ENCODE measurements at places on chromosomes 12 and 14.

GRCh38 chr12:4084573-4084972 lies 189.0 kb upstream of the CCND2 start:
- DNase-seq = no peak

DNA sequence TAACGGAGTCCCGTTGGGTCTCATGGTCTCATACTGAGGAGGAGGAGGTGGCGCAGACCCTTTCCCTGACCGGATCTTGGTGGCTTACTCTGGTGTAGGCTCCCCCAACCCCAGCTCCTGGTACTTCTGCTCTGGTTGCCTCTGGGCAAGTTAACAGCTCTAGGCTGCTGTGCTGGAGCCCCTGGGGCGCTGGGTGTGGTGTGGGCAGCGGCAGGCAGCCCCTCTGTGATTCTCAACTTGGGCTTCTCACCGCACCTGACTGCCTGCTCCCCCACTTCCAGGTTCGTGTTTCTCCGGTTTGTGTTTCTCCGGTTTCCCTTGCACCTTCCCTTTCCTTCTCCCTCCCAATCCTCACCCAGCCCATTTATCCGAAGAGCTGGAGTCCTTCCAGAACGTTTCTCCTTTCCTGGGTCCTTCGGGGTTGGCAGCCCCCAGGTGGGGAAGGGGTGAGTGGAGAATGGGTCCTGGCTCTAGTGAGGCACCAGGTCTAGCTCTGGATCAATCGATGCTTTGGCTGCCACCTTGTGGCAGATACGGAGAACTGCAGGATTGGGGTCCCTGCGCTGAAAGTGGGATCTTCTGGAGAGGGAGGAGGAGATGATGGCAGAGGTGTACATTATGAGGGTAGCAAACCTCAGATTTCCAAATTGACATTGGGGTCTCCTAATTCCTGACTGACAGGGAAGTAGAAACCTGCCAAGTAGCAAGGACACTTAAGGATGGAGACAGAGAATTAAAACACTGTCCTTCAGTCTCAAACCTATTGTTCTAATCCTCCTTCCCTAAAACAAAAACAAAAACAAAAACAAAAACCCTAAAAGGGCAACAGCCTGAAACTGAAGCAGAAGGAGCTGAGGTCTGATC lies 8.3 kb downstream of the CISTR start:
- peak; percentile 83 for DNase-seq

DNA sequence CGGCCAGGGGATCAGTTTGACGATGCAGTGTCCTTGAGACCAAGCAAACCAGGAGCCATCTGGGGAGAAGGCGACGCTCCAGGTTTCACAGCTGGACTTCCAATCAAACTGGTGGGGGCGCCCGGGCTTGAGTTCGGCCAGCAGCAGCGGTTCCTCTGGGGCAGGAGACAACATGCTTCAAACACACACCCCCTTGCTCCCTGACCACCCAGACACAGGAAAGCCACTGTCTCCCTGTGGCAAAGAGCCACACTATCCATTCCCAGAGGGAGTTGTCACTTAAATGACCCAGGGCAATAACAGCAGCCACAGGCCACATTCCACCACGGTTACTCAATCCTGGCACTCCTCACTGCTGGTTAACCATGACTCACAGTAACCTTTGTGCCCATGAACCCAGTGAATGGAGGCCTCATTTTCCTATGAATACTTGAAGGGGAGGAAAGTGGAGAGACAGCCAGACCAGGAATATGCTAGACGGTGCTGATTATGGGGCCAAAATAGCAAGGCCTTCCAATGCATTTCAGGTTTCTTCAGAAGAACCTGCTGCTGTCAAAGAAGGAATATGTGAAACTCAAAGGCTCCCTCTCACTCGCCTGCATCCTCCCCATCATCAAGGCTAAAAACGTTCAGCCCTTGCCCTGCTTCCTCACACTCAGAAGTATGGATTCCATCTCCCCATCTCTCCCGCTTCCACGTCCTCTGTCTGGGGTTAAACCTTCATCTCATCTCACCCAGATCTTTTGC lies 8.5 kb downstream of the WSB2 start:
- DNase-seq = peak; percentile 94

DNA sequence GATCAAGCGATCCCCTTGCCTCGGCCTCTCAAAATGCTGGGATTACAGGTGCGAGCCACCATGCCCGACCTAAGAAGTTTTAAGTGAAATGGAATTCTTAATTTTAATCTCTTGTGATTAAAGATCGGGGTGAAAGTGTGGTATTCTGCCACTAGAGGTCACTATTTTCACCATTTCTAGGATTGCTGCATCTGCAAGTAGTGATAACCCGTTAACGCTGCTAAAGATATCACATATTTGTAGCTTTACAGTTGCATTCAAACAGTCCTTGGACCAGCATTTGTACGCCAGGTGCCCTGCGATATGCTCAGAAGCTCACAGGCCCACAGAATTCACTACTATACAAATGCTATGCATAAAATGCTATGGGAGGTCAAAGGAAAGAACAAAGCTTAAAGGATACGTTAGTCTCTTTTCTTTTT lies 19.3 kb downstream of the CCDC62 start:
- DNase-seq = peak; percentile 68

DNA sequence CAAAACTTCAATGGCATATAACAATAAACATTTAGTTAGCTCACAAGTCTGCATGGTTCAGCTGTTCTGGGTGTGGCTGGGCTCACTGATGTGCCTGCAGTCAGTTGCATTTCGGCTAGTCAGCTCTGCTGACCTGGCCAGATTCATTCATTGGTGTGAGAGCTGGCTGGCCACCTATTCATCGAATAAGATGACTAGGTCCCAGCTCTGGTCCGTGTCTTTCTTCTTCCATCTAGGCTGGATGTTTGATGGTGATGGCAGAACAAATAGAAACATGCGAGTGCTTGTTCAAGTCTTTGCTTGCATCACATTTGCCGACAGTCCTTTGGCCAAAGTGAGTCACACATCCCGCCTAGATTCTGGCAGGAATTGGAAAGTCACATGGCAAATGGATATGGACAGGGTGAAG lies 203.3 kb upstream of the CRY1 start:
- DNase-seq = no peak

DNA sequence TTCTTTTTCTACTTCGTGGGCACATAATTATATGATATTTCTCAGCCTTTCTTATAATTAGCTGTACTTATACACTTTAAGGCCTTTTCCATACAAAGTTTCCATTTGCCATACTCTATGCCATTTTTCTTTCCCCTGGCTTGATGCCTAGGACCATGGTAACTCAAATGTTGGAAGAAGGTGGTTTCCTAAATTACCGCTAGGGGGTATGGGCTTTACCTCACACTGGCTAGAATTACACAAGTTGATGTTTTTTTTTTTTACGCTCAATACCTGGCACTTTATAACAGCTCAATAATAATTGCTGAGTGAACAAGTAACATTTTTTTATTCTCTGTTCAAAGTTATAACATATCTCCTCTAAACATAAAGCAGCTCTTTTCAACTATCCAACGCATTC lies 306.8 kb upstream of the LRFN5 start:
- no peak for DNase-seq

- DNase-seq = no peak
Measured at GRCh38 chr14:80959496-80959895, 4.1 kb downstream of the TSHR start.

DNA sequence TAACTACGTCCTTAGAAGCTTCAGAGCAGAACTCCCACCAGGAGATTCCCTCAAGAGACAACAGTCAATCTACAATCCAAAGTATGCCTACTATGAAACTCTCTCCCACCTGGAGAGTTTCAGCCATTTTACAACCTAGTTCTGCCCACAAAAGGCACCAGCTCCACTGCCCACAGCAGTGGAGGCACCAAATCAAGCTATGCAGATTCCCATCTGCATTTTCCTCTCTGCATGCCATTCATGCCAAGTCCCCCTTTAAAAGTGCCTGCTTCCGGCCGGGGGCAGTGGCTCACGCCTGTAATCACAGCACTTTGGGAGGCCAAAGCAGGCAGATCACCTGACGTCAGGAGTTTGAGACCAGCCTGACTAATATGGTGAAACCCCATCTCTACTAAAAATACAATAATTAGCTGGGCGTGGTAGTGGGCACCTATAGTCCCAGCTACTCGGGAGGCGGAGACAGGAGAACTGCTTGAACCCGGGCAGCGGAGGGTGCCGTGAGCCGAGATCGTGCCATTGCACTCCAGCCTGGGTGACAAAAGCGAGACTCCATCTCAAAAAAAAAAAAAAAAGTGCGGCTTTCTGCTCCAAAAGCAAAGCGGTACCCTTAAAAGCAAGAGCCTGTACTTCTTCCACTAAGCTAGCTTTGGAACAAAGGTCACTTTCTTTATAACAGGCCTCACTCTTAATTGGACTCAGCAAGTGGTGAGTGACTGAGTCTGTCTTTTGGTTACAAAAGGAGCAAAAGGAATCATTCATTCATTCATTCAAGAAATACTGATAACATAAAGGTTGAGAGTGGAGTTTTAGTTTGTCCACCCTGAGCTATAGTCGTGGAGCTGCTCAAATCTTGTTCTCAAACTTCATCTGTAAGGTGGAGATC lies 10.1 kb upstream of the DLGAP5 start:
- no peak for DNase-seq

DNA sequence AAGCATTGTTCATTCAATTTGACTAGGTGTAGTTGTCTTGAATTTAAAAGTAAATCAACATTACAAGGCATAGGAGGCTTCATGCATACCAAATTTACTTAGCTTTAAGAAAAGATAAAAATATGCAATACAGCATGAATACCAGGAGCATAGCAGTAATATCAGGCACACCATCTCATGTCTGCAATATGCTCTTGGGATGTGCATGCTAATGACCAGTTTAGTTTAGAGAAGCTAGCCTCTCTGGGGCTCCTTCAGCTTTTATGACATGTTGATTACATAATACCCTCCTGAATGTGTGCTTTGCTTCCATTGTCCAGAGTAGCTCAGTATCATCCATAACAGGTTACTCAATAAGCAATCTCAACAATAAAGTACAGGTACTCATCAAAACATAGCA lies 497.2 kb downstream of the FLRT2 start:
- no peak for DNase-seq

- DNase-seq = no peak
Measured at GRCh38 chr14:79516009-79516408, 695.3 kb downstream of the DIO2 start.

DNA sequence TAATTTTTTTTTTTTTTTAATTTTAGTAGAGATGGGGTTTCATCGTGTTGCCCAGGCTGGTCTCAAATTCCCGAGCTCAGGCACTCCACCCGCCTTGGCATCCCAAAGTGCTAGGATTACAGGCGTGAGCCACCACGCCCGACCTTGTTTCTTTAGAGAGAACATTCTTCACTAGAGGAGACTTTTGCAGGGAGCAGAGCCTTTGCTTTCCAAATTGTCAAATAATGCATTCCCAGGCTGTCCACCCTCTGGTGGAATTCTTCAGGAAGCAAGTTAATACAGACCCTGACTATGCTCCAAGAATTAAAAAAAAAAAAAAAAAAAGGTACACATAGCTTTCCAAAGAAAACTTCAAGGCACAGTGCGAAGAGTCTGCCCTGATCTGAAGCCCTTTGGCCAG lies 6.8 kb downstream of the ALDH1L2 start:
- DNase-seq = peak; percentile 15

DNA sequence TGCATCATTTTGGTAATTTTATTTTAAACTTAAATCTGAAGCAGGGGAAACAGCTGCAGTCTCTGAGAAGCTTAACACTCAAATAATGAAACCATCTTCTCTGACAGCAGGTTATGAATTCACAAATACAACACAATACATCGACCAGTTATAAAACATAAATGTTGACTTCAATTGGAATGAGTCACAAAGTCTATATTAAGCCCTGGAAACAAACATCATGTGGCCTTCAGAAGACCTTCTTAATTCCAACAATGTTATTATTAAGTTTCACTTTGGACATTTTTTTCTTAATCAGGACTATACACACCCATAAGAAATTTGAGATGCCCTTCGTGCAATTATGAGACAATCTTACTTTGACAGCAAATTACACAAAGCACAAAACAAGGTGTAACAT lies 68.9 kb downstream of the CEP128 start:
- no peak for DNase-seq

- no peak for DNase-seq
Measured at GRCh38 chr14:60632257-60632656, 17.0 kb downstream of the SIX1 start.
